NCI-H2227 treated with DMSO at 0.1 percent for 48 hours (cell line): ENCODE measurements at places on chromosomes 3 and 15.

DNA sequence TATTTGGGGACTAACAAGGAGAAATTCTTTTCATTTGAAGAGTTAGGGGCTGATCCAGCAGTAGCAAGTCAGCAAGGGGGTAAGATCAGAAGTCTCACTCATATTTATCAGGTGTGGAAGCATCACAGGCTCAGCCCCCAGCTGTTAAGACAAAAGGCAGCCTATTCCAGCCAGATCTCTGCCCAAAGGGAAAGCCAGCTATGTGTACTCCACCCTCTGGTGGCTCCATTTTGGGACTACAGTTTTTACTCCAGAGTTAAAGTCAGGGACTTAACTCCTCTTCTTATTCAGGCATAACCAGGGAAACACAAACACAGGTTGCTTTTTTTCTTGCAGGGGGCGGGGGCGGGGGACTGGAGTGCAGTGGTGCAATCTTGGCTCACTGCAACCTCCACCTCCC lies 19.2 kb downstream of the UBP1 start:
- no peak for DNase-seq

DNA sequence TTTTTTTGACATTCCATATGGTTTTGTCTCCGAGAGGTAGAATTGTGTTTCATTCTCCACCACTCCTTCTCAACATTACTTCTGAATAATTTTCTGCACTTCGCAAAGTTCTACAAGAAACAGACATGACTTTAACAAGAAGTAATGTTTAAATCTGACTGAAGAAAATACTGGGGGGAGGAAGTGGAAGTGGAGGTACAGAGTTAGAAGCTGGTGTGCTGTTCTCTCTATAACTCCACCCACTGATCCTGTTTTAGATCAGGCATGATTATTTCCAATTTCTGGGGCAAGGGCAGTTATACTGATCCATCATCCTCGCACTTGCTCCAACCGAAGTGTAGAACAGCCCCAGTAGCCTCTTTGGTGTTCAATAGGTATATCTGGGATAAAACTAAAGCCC lies 9.2 kb upstream of the MCCC1 start:
- DNase-seq = no peak

- no peak for DNase-seq
Observed at GRCh38 chr15:58515807-58516206, 84.0 kb downstream of the LIPC start.

DNA sequence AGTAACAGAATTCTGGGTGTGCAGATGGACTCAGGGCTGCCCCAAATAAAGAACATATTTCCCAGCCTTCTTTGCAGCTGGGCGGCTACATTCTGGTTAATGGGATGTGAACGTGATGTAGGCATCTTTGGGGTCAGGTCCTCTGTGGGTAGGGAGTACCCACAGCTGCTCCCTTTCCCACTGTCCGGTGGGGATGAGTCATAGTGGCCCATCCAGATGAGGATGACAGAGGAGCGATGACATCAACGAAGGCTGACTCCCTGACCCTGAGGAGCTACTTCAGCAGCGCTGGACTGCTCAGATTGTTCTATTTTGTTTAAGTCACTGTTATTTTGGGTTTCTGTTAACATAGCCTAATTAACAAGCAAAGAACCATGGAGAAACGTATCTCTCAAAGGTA lies 38.0 kb downstream of the SRPRB start:
- no peak for DNase-seq

- no peak for DNase-seq
Observed at GRCh38 chr3:57910990-57911389, 97.2 kb upstream of the FLNB start.

GRCh38 chr15:46703871-46704637 lies 1013.3 kb upstream of the SEMA6D start:
- DNase-seq = no peak
